ENCODE measurements at places on chromosomes 12 and 14.

DNA sequence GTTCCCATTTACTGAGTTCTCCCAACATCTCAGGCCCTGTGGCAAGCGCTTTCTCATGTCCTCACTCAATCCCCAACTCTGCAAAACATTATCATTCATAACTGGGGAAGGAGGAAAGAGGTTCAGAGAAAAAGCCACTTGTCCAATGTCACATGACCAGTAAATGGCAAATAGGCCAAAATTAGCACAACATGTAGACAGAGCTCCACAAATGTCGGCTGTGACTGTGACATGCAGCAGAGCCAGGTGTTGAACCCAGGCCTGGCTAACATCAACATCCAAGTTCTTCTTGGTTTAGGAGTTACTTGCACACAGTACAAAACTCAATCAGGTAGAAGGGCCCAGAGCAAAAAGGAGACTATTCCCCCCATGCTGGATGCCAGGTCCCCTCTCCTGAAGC is 10.8 kb downstream of the KCTD10 start:
- no peak for DNase-seq

DNA sequence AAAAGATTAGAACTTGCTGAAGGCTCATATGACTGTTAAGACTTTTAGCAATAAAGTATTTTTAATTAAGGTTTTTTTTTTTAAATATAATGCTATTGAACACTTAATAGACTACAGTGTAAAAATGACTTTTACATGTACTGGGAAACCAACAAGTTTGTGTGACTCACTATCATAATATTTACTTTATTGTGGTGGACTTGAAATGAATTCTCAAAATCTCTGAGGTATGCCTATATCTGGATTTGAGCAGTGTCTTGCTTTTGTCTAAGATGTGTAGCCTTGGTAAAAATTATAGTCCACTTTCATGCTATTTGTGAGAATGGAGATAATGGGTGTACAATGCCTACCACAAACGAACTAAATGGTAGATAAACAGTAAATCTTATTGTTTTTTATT is 33.9 kb upstream of the NAV3 start:
- no peak for DNase-seq

DNA sequence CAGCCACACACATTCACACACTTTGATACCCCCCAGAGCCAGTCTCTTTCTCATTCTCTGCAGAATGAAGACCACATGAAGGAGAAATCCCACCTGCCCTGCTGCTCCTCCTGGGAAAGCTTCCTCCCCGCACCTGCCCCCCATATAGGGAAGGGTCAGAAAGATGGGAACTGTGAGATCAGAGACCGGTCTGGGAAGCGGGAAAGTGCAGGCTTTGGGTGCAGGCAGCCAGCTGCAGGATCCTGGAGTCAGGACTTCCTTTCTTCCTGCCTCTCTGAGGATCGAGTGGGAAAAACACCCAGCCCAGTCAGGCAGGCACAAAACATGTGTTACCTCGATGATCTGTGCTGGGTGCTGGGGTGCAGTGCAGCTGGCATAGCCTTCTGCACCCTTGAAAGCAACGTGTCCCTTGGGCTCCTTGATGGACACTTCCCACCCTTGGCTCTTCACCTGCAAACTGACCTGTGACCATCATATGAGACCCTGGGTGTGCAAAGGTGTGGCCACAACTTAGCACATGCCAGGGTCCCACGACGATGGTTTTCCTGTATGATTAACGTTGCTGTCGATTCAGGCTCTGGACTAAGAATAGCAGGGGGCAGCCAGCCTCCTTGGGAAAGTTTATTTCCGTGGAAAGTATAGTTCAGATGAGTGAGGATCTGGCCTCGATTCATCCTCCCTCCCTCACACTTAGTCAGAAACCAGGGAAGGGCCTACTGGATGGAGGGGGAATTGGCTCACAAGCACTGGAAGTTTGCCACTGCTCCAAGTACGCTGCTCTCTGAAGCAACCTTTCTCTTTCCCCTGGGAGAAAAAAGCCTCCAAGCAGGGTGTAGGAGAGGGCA is 105.4 kb upstream of the MED13L start:
- DNase-seq = no peak

DNA sequence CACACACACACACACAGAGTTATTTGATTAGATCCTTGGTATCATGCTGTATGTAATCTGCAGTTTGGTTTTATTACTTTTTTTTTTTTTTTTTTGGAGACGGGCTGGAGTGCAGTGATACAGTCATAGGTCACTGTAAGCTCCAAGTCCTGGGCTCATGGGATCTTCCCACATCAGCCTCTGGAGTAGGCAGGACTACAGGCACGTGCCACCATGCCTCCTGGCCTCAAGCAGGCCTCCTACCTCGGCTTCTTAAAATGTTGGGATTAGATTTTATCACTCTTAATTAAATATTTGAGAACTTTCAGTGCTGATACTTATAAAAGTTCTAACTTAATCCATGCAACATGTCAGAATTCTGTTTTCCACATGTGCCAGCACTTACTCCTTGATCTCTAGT is 31.3 kb upstream of the PSEN1 start:
- no peak for DNase-seq

- no peak for DNase-seq
Measured at GRCh38 chr14:35277179-35277578, 15.0 kb upstream of the PSMA6 start.

DNA sequence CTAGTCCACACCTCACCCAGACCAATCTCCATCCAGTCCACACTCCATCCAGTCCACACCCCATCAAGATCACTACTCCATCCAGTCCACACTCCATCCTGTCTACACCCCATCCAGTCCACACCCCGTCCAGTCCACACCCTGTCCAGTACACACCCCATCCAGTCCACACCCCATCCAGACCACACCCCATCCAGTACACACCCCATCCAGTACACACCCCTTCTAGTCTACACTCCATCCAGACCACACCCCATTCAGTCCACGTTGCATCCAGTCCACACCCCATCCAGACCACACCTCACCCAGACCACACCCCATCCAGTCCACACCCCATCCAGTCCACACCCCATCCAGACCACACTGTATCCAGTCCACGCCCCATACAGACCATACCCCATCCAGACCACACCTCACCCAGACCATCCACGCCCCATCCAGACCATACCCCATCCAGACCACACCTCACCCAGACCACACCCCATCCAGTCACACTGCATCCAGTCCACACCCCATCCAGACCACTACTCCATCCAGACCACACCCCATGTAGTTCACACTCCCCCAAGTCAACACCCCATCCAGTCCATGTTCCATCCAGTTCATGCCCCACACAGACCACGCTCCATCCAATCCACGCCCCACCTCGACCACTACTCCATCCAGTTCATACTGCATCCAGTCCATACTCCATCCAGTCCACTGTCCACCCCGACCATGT is 116.6 kb upstream of the RTL1 start:
- DNase-seq = no peak

GRCh38 chr12:8493084-8493483 is 20.2 kb upstream of the CLEC4D start:
- peak; percentile 31 for DNase-seq

All from GM12891 (cell line).